ENCODE measurements at places on chromosomes 11 and 22. TPM values are rescaled to one million over a fixed set of nuclear protein-coding genes. Genes with fewer than 3 reads are reported as not detected.
A peak's percentile ranks its signal among the peaks of the same experiment; 100 is the strongest.

The ADAMTS15 gene
- 13.4 TPM for total RNA-seq

The OR8A1 gene
- not detected for total RNA-seq

The CNIH2 gene
- total RNA-seq: 0.25 TPM

The HBG1 gene
- total RNA-seq: not detected

The C11orf91 gene
- total RNA-seq: 1.9 TPM

DNA sequence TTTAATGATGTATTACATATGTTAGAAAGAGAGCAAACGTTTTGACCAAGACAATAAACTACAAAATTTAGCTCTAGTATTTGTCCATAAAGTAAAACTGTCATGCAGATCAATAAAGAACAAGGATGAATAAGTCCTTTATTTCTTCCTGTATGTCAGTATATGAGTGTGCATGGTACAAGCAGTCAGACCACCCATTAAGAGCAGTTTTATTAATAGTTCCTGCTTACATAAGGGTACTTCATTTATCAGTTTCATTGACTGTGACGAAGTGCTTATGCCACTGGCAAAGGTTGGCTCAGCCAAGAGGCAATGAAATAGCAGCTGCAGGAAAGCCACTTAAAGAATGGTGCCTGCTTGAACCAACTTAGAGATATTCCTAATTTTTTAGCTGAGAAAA is 913.0 kb upstream of the CNTN5 start:
- peak; percentile 24 for DNase-seq

DNA sequence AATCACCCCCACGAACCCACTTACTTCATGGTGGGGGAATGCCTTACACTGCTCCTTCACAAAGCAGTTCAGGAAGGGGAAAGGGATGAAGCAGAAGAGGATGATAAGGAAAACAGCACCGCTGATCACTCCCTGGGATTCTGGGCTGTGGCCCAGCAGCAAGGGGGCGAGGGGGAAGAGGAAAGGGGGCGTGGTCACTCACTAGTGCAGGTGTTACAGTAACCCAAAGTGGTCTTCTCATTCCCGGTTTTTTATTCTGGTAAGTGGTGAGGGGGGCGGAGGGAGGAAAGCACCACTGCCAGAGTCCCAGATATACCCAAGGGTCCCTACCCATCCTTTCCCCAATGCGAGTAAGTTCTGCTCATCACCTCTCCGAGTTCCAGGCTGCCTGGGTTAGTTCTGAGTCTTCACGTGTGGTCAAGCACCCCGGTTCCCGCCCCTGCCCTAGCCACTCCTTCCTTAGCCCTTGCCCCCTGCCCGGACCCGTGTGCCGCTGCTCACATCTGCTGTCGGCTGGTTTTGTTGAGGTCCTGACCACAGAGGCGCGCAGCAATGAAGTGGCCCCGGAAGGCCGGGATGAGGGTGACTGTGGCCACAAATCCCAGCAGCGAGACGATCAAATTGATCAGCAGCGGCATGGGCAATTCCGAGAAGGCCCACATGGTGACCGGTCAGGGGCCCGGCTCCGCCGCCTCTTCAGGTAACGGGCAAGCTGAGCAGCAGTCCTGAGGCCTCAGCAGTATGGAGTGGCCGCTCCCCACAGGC is 477 bp downstream of the DPAGT1 start:
- no peak for DNase-seq

DNA sequence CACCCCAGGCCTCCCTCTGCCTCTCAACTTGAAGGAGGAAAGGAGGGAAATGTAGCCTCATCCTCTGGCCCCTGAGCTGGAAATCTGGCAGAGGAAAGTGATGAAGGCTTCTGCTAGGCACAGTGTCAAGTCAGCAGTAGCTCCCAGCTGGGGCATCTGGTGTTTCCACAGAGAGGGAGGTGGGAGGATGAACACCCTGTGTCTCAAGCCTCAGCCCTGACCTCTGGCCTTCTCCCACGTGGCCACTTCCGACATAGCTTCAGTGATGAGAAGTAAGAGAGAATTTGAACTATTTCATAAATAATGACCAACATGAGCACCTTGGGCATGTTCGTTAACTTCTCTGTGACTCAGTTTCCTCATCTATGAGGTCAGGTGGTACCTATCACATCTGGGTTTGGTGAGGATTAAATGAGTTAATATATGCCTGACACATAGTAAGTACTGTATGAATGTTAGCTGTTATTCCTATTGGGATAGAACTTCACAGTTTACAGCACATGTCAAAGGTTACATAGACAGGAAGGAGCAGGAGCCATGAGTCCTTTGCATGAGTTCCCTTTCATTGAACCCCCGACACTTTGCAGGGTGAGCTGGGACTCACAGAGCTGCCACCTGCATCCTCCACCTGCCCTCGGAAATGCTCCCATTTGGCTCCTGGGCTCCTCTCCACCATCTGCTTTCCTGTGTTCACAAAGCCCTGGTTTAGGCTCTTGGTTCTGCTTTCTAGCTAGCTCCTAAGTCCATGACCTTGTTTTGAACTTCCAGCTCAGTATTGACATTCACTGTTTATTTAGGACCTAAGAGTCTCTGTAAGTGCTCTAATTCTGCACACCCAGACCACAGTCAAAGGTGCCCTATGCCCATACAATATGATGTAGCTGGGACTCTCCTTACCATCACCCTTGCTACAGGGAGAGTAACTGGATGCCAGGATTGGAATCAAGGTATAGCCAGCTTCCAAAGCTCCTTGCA is 61.7 kb downstream of the CSNK2A3 start:
- DNase-seq: no peak

- no peak for DNase-seq
These were observed 51.5 kb downstream of the EXT2 start for GRCh38 chr11:44146931-44147330.

DNA sequence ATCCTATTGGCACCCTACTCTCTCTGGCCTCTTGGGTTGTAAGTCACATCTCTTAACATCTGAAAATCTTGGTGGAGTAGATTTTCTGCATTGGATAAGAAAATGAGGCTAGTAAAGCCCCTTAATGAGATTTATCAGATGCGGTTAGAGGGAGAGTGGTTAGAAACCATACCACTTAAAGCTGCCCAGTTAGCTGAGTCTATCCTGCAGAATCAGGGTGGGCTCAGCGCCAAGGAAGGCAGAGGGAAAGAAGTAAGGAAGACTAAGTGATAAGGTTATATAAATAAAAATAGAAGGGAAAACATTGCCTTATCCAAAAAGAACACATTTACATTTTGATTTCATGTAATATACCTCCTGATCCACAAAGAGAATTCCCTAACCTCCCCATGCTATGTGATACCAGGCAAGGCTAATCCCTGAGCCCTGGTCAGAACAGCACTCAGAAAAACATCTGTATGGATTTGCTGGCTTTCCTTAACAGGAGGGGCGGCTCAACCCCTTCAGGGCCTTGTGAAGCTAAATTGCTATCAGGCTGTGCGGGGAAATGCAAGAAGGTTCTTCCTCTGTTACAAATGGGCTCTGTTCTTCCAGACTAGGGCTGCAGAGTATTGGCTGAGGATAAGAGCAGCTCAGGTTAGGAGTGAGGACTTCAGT is 101.7 kb downstream of the SNX19 start:
- no peak for DNase-seq

DNA sequence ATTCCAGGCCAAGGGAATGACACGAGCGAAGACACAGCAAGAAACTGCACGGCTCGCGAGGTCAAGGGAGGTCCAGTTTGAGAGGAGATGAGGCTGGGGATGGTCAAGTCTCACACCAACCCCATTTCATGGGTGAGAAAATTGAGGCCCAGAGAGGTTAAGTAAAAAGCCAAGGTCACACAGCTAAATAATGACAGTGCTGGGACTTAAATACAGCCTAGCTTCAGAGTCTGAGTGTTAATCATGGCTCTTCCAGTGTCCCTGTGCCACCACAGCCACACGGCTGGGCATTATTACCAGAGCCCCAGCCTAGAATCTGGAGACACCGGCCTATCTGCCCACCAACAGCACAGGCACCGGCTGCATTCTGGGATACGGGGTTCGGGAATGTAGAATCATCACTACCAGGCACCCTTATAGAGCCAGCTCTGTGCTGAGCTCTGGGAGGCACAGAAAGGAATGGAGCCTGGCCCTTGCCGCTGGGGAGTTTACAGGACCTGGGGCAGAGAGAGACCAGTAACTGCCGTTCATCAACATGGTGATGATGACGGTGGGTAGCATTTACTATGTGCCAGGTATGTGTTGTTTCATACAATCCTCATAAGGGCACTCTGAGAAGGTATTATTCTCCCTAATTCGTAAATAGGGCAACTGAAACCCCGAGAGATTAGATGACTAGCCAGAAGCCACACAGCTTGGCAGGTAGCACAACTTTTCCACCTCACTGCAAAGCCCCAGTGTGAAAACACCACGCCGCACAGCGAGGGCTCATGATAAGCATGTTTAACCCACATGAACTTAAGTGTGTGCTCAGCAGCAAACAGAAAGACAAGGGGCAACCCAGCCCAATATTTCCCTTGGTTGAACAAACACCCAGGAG is 51.8 kb downstream of the CD6 start:
- DNase-seq: no peak

DNA sequence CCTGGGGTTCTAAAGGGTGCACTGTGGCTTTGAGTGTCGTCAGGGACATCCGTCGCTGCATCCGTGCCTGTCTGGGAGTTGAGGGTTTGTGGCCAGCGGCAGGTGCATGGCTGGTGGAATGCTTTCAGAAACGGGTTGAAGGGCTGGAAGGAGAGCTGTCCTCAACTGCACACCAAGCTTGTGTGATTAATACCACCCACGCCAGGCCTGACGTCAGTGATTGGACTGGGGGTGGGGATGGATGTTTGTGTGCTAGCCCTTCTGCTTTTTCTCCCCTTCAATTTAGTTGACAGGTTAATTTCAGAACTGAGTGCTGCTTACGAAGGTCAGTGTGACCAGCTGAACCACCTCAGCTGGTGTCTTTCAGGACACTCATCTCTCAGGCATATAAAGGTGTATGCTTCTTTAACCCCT is 3.2 kb upstream of the GAB2 start:
- peak; percentile 81 for DNase-seq

- DNase-seq: no peak
These were observed 19.1 kb downstream of the APOL3 start for GRCh38 chr22:36141481-36141880.

- DNase-seq: peak; percentile 67
These were observed 8.6 kb downstream of the SIGIRR start for GRCh38 chr11:405954-406795.
